ENCODE measurements at places on chromosomes 16 and 17. TPM values are rescaled to one million over a fixed set of nuclear protein-coding genes. Genes with fewer than 3 reads are reported as not detected.

GRCh38 chr16:85477801-85478363 lies 135.2 kb upstream of the GSE1 start:
- no peak for DNase-seq

CA7 gene
- polyA plus RNA-seq: 0.34 TPM

CORO6 gene
- polyA plus RNA-seq: 3.2 TPM

DNA sequence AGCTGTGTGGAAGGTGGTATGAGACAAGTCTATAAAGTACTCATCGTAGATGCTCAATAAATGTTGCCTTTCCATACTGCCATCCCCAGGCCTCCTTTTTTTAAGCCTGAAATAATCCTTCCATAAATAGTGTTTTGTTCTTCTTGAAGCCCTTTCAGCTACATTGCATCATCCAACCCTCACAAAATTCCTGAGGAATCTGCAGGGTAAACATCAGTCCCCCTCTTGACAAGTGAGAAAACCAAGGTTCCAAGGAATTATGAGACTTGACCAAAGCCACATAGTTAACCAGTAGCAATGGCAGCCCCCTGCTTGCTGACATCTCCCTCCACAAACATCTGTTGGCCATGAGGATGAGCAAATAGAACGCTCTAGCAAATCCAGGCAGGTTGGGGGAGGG lies 89.7 kb upstream of the CCL1 start:
- DNase-seq: no peak

SSTR5 gene
- polyA plus RNA-seq: 0.33 TPM

LRRC37A gene
- 2.0 TPM for polyA plus RNA-seq

GRCh38 chr16:9138731-9139501 lies 47.5 kb downstream of the HAPSTR1 start:
- DNase-seq: no peak

DNA sequence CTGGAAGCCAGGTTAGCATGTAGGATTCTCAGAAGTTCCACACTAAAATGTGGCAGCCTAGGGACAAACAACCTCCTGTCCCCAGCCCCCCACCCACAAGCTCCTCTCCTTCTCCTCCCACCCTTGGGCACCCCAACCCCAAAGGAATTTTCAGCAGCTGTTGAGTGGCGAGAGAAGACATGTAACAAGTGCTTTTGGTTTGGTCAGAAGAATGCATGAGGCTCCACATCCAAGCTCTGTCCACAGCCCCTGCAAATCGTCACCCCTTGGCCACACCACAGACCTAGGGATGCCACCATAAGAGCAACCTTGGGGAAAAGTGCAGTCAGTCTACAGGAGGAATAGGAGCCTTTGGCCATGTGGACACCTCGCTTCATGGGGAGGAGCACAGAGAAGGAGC lies 11.9 kb upstream of the RAB37 start:
- no peak for DNase-seq

DNA sequence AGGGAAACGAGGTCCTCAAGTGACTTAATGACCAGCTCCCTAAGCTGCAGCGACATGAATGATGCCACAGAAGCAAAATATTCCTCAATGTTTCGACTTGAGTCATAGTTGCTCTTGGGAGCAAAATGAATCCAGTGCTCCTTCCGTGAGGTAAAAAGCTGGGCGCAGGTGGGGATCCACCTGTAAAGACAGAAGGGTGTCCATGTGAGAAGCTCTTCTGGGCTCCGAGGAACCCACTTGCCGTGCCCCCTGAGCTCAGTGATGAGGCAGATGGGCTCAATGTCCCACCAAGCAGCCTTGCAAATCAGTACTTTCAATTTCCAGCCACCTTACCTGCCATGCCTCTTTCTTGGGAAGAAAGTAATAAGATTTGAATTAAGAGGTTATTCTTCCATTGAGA lies 25.5 kb downstream of the DNAH3 start:
- no peak for DNase-seq

CACNG5 gene
- 3.7 TPM for polyA plus RNA-seq

C1QL1 gene
- polyA plus RNA-seq: 2.7 TPM

DNA sequence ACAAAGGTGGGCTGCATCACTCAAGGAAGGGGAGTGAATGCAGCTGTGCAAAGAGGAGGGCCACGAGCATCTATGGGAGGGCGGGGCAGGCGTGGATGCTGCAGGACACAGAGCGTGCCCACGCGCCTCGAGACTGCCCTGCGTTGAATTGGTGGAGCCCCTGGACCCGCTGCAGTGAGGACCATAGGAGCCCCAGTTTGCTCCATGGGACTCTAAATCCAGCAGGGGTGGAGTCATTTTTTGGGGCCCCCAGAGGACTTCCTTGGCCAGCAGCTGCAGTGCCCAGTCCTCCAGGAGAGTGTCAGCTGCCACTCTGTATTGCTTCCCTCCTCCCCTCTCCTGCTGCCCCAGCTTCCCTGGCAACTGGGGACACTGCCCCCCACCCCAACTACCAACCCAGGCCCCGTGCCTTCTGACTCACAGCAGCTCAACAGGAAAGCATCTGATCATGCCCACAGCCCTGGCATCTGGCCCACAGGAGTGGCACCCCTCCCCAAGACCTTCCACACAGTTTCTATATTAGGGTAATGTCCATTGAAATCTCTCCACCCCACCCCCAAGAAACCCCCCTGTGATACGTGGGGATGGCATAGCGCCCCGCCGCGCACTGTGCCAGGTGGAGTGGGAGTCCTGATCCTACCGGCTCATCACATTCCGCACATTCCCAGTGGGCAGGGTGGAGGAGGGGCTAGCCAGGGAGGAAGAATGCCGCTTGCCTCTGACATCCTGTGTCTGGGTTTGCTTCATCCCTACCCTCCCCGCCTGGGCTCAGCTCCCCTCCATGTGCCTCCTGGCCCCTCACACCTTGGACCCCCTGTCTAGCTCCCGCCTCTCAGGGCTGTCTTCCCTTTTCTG lies 27.8 kb upstream of the ITGA3 start:
- DNase-seq: no peak

GRCh38 chr17:33753452-33753851 lies 460.4 kb upstream of the ASIC2 start:
- DNase-seq: no peak

- DNase-seq: no peak
Observed at GRCh38 chr16:85029408-85029784, 1.8 kb downstream of the KIAA0513 start.

DNA sequence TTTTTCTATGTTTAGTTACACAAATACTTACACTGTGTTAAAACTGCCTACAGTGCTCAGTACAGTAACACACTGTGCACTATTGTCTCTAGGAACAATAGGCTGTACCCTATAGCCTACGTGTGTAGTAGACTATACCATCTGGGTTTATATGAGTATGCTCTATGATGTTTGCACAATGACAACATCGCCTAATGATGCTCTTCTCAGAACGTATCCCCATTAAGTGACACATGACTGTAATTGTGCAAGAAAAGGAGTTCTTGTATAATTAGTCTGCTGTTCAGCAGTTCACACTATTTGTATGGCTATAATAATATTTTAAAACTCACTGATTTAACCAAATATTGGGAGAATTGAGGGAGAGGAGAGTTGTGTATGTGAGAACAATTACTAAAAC lies 173.7 kb downstream of the TRIM37 start:
- no peak for DNase-seq

DNA sequence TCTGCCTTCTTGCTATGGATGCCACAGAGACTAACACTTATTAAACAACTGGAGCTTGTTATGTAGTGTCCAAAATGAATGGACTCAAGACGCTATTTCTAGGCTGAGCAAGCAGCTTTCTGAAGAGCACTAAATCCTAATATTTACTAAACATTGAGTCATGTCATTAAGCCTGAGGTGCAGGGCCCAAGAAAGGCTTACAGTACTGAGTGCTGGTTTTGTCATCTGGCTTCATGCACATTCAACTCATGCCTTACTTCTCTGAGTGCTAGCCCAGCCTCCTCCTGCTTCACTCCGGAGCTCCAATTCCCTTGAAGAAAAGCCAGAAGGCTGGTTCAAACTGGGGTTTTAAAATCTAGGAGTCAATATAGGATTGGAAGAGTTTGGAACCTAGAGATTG lies 363.3 kb upstream of the CDH5 start:
- no peak for DNase-seq

SCNN1B gene
- polyA plus RNA-seq: 13.3 TPM

DNA sequence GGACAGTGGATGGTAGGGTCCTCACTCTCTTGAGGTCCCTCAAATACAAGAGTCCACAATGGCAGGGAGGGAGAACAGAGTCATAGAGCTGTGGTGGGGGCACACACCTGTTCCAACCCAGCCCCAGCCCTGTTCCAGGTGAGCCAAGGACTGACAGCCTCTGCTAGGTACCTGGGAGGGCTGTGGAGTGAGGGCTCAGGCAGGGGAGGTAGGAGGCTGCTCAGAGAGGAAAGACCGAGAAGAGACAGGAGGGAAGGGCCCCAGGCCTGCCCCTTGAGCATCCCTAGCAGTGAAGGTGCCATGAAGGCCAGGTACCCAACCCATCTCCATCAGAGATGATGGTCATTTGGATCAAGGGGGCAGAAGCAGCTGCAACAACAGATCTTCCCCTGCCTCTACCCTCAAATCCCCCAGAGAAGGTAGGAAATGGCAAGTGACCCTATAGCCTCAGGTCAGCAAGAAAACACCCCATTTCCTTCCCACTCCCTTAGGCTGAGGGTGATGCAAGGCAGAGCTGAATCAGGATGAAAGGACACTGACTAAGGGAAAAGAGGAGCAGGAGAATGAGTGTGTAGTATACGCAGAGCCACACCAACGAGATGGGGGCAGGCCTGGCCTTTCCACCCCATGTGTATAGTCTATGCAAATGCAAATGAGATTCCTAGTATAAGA lies 28.6 kb downstream of the CD300LG start:
- no peak for DNase-seq

DNA sequence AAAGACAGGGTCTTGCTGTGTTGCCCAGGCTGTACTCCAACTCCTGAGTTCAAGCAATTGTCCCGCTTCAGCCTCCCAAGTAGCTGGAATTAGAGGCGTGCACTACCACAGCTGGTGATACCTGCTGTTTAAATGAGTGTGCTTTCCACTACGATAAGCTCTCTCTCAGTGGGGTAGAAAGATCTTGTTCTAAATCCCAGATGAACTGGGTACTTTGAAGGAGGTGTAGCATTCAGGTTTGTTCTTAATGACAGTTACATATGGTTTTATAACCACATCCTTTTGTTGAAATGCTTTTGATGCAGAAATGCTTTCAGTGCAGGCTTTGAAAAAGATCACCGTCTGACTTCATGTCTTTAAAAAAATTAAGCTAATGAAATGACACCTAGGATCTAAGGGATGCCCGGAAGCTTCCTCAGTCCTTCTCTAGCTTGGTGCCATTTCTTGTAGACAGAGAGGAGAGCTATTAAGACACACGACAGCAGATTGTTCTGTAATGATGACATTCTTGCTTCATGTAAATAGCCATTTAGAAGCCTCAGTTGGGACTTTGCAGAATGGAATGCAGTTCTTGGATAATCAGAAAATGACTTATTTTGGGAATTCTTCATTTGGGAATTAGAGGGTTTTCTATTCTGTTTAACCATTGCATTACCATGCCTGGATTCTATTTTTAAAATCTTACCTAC lies 19.5 kb downstream of the PMM2 start:
- no peak for DNase-seq

DNA sequence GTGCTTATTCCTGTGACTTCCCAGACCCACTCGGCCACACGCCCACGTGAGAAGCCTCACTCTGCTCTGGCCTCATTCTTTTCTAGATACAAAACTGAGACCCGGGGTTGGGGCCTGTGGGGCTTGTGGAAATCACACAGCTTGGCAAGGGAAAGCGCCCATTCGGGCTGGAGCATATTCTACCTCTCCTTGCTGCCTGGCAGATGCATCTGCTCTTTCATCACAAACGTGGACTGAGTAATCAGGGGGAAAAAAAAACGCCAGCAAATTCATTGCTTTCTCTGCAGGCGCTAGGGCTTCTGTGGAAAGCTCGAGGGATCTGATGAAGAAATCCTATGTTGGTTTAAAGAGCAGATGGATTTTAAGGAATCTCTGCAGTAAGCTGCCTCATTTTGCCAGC lies 44.4 kb downstream of the DNAH9 start:
- no peak for DNase-seq

DNA sequence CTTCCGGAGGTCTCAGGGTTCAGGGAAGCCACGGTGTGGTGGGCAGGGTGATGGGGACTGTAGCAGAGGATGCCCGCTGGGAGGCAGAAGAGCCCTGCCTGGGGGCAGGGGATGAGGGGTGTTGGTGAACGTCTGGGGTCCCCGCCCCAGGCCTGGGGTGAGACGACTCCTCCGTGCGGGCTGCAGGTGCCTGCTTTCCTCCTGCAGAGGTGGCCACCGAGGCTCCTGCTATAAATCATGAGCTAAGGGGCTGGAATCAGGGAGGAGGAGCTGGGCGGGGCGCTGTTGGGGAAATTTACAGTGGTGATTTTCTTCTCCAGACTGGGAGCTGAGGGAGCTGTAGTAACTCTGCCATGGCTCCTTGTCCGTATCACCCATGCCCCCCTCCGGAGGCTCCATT lies 167.0 kb downstream of the MRM1 start:
- no peak for DNase-seq

DNA sequence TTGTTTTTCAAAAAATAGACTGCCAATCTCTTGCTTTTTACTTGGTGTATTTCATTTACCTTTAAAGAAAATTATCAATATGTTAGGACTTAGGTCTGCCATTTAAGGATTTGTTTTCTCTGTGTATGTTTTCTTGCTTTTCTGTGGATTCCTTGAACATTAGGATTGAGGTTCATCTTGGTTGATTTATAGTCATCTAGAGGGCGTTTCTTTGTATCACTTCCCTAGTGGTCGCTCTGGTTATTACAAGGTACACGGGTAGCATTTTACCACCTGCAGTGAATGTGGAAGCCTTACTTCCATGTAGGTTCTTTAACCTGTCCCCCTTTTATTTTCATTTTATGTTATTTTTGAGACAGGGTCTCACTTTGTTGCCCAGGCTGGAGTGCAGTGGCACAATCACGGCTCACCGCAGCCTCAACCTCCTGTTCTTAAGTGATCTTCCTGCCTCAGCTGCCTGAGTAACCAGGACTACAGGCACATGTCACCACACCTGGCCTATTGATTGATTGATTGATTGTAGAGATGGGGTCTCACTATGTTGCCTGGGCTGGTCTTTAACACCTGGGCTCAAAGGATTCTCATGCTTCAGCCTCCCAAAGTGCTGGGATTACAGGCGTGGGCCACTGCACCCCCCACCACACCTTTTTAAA lies 35.2 kb upstream of the CBX4 start:
- DNase-seq: no peak

- DNase-seq: no peak
Observed at GRCh38 chr17:73182616-73183310, 10.1 kb upstream of the COG1 start.

OVCA2 gene
- 11.4 TPM for polyA plus RNA-seq
